CD4-positive, alpha-beta T cell treated with Interleukin-15 for 4 hours (primary cell): ENCODE measurements at places on chromosomes 12 and 14.

DNA sequence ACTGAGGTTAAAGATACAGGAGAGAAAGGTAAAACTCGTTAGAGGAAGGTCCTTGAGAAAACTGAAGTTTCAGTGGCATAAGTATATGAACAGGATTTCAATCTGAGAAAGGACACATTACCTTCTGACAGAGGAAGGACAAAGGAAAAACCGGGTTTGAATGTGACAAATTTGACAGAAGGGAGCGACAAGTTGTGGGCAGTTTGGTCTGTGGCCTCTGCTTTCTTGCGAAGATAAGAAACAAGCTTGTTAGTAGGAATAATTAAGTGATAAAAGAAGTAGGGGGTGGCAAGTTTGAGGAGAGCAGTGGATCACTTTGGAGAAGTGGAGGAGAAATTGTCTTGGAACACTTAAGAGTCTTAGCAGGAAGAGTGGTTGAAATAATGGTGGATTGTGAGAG is 5.1 kb downstream of the MON2 start:
- DNase-seq = no peak

DNA sequence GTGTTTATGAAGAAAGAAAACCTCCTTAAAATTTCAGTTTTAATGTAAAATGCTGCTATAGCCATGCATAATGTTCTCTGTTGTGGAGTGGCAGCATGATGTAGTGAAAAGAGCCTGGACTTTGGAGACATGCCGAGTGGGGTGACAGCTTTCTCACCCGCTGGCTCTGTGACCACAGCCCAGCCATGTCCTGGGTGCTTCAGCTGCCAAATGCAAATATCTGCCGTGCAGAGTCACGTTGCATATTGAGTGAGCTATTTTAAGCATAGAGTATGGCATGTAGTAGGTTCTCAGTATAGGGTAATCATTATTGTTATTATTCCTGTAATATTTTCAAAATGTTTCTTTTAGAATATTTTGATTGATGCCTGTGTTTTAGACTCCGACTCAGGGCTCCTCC is 15.5 kb upstream of the TCTN2 start:
- no peak for DNase-seq

DNA sequence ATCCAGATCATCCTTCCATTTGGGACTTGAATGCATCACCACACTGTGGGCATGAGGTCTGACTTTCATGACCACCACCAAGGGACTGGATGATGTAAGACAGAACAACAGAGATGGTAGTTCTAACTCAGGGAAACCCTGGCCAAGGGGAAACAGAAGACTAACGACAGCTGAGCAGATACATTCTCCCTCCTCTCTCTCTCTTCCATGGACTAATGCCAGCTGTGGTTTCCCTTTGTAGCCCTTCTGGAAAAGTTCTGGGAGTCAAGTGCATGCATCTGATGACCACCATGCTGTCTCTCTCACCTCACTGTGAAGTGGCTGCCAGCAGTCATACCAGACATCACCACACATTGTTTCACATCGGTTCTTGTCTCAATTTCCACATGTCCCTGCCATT is 3.4 kb downstream of the TAS2R30 start:
- DNase-seq = no peak

DNA sequence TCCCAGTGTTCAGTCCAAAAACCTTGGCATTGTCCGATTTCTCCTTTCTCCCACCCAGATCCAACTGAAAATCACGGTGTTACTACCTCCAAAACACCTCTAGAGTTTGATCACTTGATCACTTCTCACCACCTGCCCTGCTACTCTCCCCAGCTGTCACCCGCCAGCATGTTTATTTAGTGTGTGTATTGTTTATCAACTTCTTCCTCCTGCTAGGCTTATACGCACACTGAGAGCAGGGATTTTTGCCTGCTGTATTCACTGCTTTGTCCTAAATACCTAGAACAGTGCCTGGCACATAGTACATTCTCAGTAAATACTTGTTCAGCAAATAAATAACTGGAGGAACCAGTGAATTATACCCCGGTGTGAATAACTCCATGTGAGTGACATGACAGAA is 5.0 kb downstream of the BDKRB1 start:
- no peak for DNase-seq

- peak; percentile 72 for DNase-seq
These were observed 823 bp downstream of the ATG2B start for GRCh38 chr14:96362071-96362964.

- no peak for DNase-seq
These were observed 1702.6 kb upstream of the FLRT2 start for GRCh38 chr14:83827383-83827782.
